Metanephros (tissue), 2 donors: ENCODE measurements at places on chromosomes 12 and 14. TPM values are rescaled to one million over a fixed set of nuclear protein-coding genes. Genes with fewer than 3 reads are reported as not detected.

The GZMH gene
- total RNA-seq = not detected

The PTPN21 gene
- total RNA-seq = 42.0 TPM

The PLA2G1B gene
- total RNA-seq = not detected

The FITM1 gene
- total RNA-seq = 39.1 TPM
